Prostate gland (tissue), 2 donors: ENCODE measurements at places on chromosomes 3 and 15. TPM values are rescaled to one million over a fixed set of nuclear protein-coding genes. Genes with fewer than 3 reads are reported as not detected.

TMEM40 gene
- total RNA-seq = 1.9 TPM

IMPG2 gene
- total RNA-seq = 0.28 TPM

EOMES gene
- total RNA-seq = 0.46 TPM

AHSG gene
- total RNA-seq = not detected

DNA sequence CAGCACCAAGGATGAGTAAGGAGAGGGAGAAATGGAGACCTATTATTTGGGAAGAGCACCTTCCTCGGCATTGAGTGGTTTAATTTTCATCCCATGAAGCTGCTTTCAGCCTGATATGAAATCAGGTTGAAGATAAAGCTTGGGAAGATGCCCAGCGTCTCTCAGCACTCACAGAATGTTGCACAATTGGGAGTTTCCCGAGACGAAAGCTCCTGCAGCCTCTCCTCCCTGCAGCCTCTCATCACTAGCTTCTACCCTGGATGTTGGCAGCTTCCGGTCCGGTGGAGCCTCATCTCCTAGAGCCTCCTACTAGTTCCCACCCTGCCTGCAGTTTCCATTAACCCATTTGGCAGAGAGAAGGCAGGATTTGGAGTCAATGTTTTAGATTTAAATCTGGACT lies 40.3 kb downstream of the EDEM1 start:
- H3K36me3 ChIP-seq = no peaks in the 10 kb centered on the region
- DNase-seq = no peak
- no peaks in the 10 kb centered on the region for H3K4me1 ChIP-seq
- no peak overlapping the region for H3K4me3 ChIP-seq

DNA sequence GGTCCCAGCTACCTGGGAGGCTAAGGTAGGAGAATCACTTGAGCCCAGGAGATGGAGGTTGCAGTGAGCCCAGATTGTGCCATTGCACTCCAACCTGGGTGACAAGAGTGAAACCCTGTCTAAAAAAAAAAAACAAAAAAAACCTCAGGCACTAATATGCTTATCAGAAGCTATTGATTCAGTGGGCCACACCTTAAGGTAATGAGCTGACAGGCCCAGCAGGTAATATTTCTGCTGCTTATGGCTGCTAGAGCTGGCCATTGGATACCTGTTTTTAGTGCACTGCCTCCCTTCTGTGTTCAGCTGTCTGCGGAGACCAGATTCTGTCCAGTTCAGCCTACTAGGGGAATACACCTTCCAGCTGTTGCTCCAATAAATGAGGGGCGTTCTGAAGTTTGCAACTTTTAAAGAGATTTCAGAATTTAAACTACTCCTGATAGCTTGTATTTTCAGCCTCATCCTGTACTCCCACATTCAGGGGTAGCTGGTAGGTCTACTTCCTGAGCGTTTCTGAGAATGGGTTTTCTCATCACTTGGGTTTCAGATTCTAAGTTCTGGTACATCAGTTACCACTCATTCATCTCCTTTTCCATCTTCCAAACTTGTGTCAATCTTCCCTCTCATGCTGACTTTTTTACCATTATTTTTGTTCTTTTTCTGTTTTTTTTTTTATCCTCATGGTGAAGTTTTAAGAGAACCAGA lies 69.0 kb downstream of the ATP11B start:
- H3K27me3 ChIP-seq = no peaks in the 10 kb centered on the region
- H3K27ac ChIP-seq = no peak overlapping the region
- H3K4me3 ChIP-seq = no peak overlapping the region
- DNase-seq = no peak

- H3K4me1 ChIP-seq = no peaks in the 10 kb centered on the region
- H3K4me3 ChIP-seq = no peak overlapping the region
- H3K36me3 ChIP-seq = no peaks in the 10 kb centered on the region
- H3K27ac ChIP-seq = no peak overlapping the region
- no peak for DNase-seq
Measured at GRCh38 chr3:171155122-171155700, 128.7 kb upstream of the SLC2A2 start.

- H3K4me3 ChIP-seq = no peak overlapping the region
- H3K27ac ChIP-seq = no peak overlapping the region
- no peaks in the 10 kb centered on the region for H3K4me1 ChIP-seq
- H3K36me3 ChIP-seq = no peaks in the 10 kb centered on the region
Measured at GRCh38 chr3:39879581-39879980, 70.2 kb downstream of the MYRIP start.

- no peak overlapping the region for H3K27ac ChIP-seq
- DNase-seq = no peak
- no peaks in the 10 kb centered on the region for H3K4me1 ChIP-seq
- no peaks in the 10 kb centered on the region for H3K27me3 ChIP-seq
- no peaks in the 10 kb centered on the region for H3K36me3 ChIP-seq
- H3K4me3 ChIP-seq = no peak overlapping the region
Measured at GRCh38 chr15:88241060-88241459, 15.5 kb downstream of the NTRK3 start.

- no peaks in the 10 kb centered on the region for H3K27me3 ChIP-seq
- no peak overlapping the region for H3K4me3 ChIP-seq
- H3K27ac ChIP-seq = no peak overlapping the region
- H3K36me3 ChIP-seq = no peaks in the 10 kb centered on the region
- H3K4me1 ChIP-seq = peaks cover 4% of the 10 kb centered on the region
Measured at GRCh38 chr3:17672506-17672905, 69.9 kb downstream of the TBC1D5 start.

GRCh38 chr15:49627407-49627877 lies 6.6 kb downstream of the DTWD1 start:
- H3K4me3 ChIP-seq = no peak overlapping the region
- H3K27me3 ChIP-seq = no peaks in the 10 kb centered on the region
- H3K4me1 ChIP-seq = no peaks in the 10 kb centered on the region
- H3K36me3 ChIP-seq = no peaks in the 10 kb centered on the region

DNA sequence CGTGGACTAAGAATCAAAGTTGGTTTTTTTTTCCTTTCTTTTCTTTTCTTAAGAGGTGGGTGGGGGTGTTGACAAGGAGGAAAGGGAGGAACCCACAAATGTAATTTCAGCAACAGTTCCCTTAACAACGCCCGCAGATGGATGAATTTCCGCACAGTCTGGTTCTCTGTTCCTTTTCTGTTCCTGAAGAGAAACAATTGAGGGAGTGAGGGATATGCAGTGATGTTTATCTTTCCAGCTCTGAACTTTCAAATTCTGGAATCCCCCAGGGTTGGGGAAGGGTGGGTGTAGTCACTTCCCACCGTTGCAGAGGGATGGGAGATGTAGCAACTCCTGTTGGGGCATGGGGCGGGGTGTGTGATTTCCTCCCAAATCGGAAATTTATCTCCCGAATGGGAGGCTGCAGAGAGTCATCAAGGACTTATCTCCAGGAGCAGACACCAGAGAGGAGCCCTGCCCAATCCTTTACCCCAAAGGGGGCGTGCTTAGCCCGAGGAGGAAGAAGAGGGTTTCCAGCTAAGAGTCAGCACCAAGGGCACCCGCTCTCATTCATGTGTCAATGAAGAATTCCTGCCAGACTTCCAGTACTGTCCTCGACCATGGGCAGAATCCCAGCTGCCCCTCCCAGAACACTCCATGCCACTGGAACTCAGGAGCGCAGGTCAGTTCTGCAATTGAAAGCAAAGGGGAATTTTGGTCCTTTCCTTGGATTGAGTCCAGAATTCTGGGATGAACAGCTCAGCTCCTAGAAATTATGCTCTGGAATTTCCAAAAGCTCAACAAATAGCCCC lies 35.0 kb upstream of the CFAP161 start:
- no peak overlapping the region for H3K4me3 ChIP-seq
- no peaks in the 10 kb centered on the region for H3K36me3 ChIP-seq
- no peak overlapping the region for H3K27ac ChIP-seq
- no peaks in the 10 kb centered on the region for H3K4me1 ChIP-seq

DNA sequence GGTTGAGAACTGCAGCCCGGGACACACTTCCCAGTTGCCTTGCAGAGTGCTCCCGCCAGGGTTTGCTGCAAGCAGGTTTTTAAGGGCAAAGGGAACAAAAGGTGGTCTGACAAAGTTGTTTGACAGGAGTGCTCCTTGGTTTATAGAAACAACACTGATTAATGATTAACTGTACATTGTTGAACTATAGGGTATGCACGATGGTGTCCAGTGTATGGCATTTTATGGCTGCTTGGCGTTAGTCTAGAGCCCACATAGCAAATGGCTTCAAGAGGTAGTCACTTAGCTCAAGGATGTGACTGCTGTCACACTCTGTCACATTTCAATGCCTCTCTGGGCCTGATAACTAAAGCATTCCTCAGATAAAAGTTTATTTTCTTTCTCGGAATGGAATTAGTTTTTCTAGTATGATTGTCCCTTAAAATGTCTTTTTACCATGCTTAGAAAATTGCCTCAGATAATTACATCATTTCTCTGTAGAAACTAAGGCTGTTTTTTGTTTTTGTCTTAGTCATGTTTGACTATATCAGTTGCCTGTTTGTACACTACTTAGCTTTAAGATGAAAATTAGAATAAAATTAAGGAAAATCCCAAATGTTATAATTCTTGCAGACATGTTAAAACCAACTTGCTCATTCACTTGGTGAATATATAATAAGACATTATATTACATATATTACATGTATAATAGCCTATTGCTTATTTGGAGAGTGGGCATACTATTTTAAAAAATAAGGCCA lies 61.3 kb upstream of the GATM start:
- H3K4me3 ChIP-seq = no peak overlapping the region
- H3K27ac ChIP-seq = no peak overlapping the region
- H3K27me3 ChIP-seq = no peaks in the 10 kb centered on the region
- no peak for DNase-seq

DNA sequence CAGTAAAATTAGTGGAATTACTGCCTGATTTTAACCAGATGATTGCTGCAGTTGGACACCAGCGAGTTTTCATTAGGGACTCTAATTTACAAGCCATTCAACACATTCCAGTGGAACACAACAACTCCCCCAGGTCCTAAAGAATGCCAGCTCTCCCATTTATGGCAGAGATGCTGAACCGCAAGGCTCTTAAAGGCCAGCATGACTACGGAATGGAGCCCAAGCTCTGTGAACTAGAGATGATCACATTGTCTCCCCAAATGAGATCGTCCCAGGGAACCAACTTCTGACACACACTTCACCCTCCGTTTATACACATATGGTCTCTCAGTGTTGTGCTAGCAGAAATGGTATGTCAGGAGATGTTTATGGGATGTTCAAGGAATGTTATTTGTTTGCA lies 446.2 kb upstream of the NR2F2 start:
- DNase-seq = no peak
- no peaks in the 10 kb centered on the region for H3K4me1 ChIP-seq
- no peaks in the 10 kb centered on the region for H3K27me3 ChIP-seq
